ENCODE measurements at places on chromosomes 2 and 18.

- no peak for DNase-seq
Observed at GRCh38 chr2:32484937-32485336, 128.1 kb downstream of the BIRC6 start.

GRCh38 chr2:177275040-177275742 lies 10.7 kb upstream of the NFE2L2 start:
- DNase-seq, result no peak

GRCh38 chr18:77676910-77677309 lies 427.3 kb downstream of the GALR1 start:
- no peak for DNase-seq

- no peak for DNase-seq
Observed at GRCh38 chr2:188663301-188663700, 310.9 kb upstream of the COL3A1 start.

DNA sequence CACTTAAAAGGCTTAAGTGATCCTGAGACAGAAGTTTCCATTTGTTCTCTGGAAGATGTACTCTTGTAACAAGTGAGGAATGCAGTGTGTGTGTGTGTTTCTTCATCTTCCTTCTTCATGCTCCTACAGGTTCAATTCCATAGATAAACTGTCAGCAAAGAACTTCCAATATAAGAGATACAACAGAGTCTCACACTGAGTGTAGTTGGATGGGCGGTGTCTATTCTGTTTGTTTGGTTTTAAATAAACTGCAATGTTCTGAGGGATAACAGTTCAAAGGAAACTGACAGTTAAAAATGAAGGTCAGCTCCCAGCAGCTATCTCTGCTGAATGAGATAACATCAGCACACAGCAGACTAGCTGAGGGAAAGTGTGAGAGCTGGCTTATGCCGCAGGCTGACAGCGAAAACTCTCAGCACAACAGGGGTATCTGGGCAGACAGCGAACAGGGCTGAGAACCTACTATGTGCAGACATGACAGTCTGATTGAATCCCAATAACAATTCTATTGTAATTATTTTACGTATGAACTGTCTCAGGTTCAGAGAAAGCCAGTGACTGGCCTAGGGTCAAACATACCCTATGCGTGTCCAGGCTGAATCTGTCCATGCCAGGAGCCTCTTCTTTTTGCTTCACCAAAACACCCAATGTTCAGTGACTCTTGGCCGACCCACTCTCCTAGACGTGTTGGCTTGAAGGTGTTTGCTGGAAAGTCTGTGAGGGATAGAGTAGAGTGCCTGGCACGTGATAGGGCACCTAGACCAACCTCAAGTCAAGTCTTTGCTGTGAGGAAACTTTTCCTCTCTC lies 201.9 kb upstream of the TRIB2 start:
- DNase-seq, result no peak

DNA sequence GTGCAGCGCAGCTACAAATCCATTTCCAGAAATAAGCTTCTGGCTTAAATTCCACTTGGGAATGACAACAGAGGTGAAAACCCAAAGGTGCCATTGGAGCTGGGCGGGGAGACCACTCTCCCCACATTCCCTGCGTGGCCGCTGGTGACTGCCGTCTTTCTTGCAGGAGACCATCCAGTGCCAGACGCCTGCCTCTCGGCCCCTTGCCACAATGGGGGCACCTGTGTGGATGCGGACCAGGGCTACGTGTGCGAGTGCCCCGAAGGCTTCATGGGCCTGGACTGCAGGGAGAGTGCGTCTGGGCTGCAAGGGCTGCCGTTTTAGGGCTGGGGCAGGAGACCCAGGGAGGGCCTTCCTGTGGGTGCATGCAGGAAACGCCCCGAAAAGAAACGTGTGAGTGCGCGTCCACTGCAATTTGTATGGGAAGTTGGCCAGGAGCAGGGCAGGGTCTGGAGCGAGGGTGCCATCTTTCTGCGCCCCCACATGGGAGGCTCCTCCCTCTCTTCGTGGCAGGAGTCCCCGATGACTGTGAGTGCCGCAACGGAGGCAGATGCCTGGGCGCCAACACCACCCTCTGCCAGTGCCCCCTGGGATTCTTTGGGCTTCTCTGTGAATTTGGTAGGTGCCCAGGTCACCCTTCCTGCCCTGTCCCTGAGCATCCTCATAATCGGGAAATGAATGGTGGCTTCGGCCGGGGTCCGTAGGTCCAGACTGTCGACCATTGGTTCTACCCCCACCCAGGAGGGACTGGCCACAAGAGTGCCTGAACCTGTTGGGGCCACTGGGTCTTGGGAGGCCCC lies 49.9 kb downstream of the SNED1 start:
- DNase-seq, result no peak

DNA sequence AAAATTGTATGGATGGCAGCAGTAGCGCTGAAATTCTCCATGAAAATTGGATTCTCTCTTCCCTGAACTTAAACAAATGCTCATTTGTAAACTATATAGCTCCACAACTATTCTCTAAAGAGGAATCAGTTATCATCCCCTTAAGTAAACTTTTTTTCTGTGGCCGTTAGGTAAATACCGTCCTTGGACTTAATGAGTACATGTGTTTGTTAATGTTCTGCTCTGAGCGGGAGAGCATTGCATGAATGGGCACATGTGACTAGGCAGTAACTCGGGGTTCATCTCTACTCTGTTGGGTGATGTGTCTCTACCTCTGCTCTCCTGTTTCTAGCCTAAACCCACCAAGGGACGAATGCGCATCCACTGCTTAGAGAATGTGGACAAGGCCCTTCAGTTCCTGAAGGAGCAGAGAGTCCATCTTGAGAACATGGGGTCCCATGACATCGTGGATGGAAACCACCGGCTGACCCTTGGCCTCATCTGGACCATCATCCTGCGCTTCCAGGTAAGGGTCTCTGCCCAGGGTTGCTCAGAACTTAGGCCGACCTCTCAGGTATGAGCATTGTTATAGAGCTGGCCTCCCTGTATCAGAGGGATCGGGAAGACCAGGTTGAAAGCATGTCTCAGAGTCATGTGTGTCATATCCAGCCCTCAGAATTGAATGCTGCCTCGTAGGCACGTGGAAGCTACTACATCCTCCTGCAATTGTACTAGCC lies 111.5 kb upstream of the EML6 start:
- no peak for DNase-seq

DNA sequence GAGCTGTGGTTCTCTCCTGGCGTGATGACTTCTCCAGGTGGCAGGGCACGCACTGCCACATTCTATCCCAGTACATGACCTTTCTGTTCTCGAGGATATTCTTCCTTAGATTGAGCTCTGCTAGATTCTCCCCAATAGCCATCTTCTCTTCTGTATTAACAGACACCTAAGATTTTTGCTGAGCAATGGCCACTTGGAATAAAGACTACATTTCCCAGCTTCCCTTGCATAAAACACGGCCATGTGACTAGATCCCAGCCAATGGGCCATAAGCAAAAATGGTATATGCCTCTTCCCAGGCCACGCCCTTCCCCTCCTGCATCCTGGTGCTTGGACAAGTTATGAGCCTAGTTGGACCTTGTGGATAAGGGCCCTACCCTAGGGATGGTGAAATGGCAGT lies 82.1 kb downstream of the EIF2AK3 start:
- DNase-seq, result no peak

DNA sequence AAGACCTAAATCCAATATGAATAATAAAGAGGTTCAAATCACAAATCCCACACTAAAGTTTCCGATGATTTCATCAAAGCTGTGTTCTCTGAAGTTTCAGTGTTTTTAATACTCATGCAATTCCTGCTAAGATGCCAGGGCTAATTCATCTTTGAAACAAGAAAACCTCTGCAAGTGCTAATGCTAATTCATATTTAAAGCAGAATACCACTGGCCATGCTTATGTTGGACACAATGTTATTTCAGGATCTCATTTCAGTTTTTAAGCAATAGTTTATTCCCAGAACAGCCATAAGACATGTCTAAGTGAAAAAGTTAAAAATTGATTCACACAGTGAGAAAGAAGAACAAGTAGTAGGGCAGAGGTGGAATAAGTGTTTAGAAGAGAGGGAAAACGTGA lies 62.8 kb downstream of the GRB14 start:
- DNase-seq, result no peak

- no peak for DNase-seq
Observed at GRCh38 chr2:209761566-209761965, 10.1 kb upstream of the UNC80 start.

DNA sequence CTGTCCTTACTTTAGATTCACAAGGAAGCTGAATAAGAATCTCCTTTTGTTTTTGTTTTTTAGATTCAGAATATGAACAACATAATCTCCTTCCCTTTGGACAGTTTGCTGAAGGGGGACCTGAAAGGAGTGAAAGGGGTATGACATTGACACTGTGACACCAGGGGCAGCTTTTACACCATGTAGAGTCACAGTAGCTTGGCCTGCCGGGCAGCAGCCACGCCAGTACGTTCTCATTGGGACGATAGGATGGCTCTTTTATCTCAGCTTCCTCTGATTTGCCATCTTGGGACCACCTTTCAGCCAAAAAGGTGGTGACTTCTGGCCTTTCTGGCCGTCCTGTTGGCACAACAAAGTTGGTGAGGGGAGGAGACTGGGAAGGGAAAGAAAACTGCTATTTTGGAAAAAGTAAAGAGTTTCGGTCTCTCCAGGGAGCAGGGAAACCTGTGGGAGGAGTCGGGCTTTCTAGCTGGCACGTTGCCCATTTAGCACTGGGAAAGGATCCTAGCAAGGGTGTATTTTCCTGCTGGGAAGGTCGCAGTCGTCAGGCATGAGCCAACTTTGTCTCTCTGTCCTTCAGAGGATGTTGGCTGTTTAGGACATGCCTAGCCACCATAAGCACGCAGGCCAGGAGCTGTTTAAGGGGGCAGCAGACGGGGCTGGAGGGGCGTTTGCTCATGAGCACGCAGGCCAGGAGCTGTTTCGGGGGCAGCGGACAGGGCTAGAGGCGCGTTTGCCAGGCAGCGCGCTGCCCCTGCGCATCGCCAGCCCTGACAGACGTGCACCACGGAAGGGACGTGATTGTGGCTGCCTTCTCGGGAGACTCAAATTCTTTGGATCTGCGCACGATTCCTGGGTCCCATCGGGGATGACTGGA lies 104.6 kb downstream of the ITGB1BP1 start:
- DNase-seq, result no peak

DNA sequence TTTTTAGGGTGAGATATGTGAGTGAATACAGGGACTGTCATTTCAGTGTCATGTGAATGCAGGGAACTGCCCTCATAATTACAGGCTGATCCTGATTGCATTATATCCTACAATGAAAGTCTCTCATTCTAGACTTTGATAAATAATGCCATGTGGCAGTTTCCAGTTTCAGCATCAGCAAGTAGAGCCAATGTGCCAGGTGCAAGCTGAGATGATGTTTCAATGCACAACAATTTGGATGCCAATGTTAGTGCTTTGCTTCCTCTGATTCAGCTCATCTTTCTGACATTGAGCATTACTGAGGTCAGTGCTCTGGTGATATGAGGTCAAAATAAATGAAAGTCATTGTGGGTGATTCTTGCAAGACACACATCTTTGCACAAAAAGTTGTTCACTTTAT lies 63.7 kb upstream of the TFPI start:
- DNase-seq, result no peak

DNA sequence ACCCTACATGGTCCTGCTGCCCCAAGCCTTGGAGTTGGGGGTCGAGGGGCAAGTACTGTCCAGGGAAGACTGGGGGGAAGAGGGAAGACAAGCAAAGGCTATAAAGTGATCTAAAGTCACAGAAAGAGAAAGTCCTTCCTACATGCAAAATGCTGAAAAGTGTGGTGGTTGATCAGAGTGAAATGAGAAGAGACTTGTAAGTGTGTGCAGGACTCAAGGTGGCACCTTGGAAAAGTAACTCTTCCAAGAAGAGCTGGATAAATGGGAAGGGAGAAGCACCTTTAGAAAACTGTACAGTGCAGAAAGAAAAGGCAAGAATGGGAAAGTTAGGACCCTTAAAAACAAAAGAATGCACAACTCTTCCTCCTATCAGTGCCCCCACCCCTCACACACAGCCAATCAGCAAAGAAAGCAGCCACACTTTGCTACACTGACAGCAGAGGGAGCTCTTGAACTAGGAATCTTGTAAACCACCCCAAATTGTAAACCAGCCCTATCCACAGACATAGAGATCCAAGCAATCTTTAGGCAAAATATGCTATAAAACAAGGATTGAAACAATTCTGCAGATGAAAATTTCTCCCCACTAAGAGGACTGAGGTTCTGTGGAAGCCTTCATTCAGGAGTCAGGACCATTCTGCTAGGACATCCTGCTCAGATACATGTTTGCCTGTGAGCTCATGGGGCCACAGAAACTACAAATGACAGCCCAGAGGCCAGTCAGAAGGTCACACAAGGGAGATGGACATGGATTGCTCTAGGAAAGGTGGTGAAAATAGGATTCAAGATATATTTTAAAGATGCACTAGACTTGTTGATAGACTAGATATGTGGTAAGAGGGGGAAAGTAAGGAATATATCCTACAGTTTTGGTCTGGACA lies 146.4 kb downstream of the FTCDNL1 start:
- DNase-seq, result no peak

DNA sequence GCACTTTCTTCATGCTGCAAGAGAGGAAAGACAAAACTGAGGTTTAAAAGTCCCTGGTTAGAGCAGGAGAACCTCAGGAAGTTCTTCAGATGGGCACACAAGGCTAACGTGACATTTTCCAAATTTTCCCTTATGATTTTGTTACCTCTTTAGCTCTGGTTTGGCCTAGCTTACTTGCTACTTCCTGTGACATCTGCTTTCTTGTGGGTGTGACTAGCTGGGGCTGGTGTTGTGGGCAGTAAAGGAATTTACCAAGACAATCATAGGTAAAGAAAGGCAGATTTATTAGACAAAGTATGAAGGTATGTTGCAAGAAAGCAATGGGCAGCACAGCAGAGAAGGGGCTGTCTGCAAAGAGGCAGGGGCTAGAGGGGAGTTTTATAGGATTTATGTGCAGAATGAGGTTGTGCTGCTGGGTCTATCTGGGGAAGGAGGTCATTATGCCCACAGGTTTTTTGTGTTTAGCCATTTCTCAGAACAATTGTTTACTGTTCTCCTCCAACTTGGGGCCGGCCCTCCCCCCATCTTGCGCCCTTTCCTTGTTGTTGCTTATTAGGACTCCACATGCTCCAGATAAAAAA lies 6.7 kb upstream of the TNP1 start:
- DNase-seq, result no peak

Data from amygdala (tissue), 56 donors.